ENCODE measurements at places on chromosomes 11 and 22.
A peak's percentile ranks its signal among the peaks of the same experiment; 100 is the strongest.

DNA sequence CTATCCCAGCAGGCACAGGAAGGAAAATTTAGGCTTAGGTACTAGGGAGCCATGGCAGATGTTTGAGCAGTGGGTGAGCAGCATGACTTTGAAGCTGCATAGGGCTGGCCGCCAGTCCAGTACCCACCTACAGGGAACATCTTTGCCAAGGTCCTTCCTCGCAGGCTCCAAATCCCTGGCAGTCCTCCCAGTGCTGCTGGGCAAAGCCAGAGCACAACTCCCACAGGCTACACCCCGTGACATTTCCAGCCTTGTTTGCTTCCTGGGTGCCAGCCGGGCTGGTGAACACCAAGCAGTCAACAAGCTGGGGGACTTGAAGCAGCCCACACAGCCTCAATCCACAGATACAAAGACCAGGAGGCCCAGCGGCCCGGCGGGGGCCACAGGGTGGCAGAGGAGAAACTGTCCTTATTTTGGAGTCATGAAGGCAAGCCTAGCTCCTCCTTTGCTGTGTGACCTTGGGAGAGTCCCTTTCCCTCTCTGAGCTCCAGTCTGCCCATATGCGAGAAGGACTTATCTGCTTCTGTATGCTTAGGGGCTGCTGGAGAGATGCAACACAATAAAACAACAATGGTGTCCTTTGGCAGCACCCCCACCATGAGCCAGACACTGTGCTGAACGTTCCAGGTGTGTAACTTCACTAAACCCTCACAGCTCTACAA is 28.0 kb downstream of the TPST2 start:
- no peak for DNase-seq

GRCh38 chr22:50628543-50629134 is 687 bp upstream of the ARSA start:
- no peak for DNase-seq

- DNase-seq = no peak
Measured at GRCh38 chr11:13150487-13150886, 127.1 kb upstream of the BMAL1 start.

- DNase-seq = no peak
Measured at GRCh38 chr11:126011265-126011664, 51.4 kb downstream of the CDON start.

- no peak for DNase-seq
Measured at GRCh38 chr11:10041748-10042446, 252.1 kb downstream of the SBF2 start.

- no peak for DNase-seq
Measured at GRCh38 chr11:126522152-126522551, 166.7 kb downstream of the ST3GAL4 start.

DNA sequence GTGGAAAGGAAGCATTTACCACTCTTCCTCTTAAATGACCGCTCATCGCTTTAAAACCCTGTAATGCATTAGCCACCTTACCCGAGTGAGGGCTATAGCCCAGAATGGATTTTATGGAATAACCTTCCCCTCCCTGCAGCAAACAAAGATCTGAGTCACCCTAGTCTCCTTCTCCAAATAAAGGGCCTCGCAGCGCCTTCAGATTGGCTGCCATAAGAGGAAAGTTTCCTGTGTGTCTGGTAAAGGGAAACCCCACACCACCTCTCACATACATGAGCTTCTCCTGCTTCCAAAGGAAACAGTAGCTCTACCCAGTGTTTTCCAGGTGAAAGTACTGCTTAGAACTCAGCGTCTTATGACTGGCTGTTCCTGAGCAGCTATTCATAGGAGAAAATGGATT is 47.8 kb downstream of the PPP2R1B start:
- peak; percentile 31 for DNase-seq

DNA sequence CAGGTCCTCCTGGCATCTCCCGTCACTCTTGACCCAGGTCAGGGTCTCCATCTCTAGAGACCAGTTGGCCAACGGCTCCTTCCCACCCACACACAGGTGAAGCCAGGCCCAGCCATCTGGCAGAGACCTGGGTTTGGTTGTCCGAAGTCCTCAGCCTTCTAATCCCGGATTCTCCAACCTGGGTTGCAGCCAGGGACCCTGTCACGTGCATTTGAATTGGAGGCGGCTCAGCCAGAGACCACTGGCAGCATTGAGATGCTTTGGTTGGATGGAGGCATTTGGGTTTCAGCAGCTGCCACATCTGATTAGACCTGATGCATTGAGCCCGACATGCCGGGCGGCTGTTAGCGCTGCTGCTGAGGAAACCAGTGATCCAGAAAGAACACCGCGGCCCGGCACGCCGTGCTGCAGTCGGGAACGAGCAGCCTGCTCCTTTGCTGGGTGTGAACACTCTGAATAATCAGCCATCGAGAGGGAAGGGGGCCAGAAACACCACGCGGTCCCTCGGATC is 163.2 kb downstream of the BRD1 start:
- DNase-seq = no peak

DNA sequence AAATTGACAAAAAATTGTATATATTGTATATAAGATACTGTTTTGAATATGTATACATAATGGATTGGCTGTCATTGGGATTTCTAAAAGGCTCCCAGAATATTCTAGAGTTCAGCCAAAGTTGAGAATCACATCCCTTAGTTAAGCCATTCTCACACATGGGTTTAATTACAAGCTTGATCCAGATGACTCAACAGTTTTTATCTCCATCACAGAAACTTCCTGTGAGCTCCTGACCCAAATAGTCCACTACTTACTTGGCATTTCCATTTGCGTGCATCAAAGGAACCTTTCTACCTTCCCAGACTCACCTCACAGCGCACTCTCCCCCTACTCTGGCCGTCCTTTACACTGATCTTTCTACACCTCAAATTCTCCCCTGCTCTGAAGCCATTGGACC is 184.8 kb upstream of the ARHGAP20 start:
- DNase-seq = no peak

- DNase-seq = no peak
Measured at GRCh38 chr11:60769273-60769672, 12.6 kb downstream of the MS4A15 start.

DNA sequence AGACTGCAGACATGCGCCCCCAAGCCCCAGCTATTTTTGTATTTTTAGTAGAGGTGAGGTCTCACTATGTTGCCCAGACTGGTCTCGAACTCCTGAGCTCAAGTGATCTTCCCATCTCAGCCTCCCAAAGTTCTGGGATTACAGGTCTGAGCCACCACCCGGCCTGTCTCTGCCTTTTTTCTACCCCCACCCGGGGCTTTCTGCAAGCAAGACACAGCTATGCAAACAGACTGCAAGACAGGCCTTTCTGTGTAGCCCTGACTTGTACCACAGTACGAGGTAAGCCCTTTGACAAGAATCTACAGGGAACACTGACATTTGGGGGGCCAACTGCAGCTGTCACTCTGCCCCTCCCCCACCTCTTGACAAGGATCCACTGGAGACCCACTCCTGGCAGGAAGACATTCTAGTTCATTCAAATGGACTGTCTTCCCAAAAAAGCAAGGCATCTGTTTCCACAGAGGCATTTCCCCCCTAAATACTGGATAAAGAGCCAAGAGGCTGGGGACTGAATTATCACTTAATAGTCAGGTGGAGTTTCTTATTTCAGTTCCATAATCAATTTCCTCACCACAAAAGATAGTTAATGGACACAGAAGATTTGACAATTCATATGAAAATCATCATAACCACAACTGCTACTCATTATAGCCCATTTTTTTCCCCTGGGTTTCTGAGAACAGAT is 118.2 kb downstream of the ABTB2 start:
- no peak for DNase-seq

DNA sequence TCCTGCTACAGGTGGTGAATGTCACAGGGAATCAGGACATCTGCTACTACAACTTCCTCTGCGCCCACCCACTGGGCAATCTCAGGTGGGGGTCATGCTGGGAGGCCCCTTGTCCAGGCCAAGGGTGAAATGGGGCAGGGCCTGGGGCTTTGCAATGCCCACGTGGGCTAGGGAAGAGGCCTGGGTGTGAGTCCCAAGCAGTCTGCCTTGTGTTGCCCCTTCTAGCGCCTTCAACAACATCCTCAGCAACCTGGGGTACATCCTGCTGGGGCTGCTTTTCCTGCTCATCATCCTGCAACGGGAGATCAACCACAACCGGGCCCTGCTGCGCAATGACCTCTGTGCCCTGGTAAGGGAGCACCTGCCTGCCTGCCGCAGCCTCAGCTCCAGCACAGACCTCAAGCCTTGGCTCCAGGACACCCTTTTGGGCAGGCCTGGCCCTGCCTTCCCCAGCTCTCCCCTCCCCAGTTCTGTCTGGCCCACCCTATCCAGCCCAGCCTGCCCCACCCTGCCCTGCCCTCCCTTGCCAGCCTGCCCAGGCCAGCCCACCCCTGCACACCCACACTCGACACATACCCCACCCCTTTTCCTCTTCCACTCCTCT is 9.1 kb upstream of the TAGLN start:
- no peak for DNase-seq

DNA sequence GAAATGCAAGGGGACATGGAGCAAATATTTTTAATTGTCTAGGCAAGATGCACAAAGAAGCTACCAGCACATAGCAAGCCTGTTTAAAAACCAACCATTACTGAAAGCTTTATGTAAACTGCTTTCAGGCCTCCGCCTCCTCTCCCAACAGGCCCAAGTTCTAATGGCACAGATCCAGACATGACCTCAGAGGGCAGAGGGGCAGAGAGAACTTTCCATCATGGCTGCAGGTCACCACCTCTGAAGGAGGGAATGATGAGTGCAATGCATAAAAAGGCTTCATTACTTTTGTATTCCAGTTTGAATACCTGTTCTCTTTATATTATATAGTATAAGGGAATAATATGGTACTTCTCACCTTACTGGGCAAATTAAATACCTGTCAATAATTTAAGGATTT is 15.2 kb downstream of the DDX17 start:
- DNase-seq = no peak

DNA sequence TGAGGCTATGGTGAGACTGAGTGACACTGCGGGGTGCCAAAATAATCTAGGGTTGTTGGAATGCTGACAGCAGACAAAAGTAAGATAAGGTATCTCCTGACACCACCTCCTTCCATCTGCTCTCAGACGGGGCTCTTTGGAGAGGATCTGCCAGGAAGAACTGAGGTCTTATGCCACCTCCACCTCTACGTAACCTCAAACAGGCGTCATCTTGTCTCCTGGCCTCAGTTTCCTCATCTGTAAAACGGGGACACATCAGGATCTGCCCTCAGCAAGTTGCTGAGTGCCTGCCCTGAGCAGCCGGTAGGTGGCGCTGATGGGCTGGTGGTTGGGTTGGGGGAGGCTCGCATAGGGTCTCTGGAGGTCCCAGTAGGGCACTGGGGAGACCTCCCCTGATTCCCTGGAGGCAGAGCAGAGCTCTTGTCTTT is 1.7 kb upstream of the MYEOV start:
- no peak for DNase-seq

DNA sequence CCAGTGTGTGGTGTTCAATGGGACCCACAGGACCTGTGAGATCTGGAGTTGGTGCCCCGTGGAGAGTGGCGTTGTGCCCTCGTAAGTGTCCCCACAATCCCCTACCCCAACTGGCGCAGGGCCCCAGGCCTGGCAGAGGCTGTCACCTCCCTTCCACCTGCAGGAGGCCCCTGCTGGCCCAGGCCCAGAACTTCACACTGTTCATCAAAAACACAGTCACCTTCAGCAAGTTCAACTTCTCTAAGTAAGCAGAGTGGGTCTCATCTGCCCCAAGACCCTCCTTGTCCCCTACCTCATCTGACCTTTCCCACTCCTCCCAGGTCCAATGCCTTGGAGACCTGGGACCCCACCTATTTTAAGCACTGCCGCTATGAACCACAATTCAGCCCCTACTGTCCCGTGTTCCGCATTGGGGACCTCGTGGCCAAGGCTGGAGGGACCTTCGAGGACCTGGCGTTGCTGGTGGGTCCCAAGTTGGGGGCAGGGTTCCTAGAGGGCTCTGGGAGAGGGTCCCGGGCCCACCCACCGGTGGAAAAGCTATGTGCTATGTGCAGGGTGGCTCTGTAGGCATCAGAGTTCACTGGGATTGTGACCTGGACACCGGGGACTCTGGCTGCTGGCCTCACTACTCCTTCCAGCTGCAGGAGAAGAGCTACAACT is 8.1 kb downstream of the P2RX6 start:
- no peak for DNase-seq

- peak; percentile 1 for DNase-seq
Measured at GRCh38 chr11:108069947-108070346, 51.4 kb upstream of the ACAT1 start.

GRCh38 chr11:105236664-105237063 is 97.1 kb upstream of the CARD18 start:
- DNase-seq = no peak

DNA sequence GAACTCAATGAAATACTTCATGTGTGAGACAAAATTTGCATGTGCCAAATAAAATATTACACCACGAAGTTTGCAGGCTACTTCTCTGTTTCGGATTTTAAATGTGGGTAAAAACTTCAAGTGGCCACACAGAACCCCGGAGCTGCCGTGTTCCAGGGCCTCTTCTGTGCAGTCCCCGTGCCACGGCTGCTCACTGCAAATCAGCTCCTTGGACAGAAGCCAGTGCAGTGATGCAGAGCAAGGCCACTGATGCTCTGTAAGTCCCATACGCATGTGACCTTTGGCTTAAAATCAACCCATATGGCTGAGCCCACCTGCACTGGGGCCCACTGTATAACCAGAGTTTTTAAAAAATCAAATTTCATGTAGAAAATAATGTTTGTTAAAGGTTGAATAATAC is 1309.4 kb downstream of the TBC1D22A start:
- DNase-seq = no peak

- DNase-seq = no peak
Measured at GRCh38 chr11:131118247-131118646, 202.0 kb upstream of the SNX19 start.

GRCh38 chr11:76335842-76336241 is 45.1 kb downstream of the THAP12 start:
- no peak for DNase-seq

- no peak for DNase-seq
Measured at GRCh38 chr22:37417677-37418348, 9.5 kb downstream of the ELFN2 start.

DNA sequence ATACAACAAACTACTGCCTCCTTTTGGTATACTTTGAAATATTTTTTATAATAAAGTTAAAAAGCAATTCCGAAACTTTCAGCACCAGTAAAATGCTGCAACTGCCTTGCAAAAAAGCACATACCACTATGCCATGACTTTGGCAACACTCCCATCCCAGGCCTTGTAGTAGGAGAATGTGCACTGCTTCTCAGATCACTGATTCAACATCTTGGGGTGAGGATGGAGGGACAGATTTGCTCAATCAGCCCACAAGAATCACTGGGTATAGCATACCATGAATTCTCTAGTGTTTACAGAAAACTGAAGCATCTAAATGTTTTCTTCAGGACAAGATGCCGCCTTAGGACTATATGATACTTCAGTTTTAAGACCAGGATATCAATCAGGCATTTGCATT is 14.9 kb downstream of the EIF4ENIF1 start:
- DNase-seq = no peak

All from H54 (cell line).